ENCODE measurements at places on chromosomes 7 and 10.
A peak's percentile ranks its signal among the peaks of the same experiment; 100 is the strongest.

GRCh38 chr10:5760515-5760914 lies 52.7 kb downstream of the GDI2 start:
- no peak for DNase-seq

GRCh38 chr7:140989068-140989467 lies 25.7 kb downstream of the MRPS33 start:
- DNase-seq, result peak; percentile 14

DNA sequence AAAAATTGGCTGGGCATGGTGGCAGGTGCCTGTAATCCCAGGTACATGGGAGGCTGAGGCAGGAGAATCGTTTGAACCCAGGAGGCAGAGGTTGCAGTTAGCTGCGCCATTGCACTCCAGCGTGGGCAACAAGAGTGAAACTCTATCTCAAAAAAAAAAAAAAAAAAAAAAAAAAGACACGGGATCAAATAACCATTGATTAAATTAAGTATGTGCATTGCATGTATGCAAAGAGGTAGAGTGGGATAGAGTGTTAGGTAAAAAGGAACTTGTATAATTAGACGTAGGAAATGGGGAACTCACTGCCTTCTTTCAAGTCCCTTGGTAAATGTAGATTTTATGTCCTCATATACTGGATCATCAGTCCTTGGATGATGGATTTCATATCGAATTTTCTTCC lies 13.1 kb downstream of the VCL start:
- DNase-seq, result peak; percentile 25

GRCh38 chr7:156857757-156858156 lies 35.2 kb downstream of the LMBR1 start:
- DNase-seq, result no peak

DNA sequence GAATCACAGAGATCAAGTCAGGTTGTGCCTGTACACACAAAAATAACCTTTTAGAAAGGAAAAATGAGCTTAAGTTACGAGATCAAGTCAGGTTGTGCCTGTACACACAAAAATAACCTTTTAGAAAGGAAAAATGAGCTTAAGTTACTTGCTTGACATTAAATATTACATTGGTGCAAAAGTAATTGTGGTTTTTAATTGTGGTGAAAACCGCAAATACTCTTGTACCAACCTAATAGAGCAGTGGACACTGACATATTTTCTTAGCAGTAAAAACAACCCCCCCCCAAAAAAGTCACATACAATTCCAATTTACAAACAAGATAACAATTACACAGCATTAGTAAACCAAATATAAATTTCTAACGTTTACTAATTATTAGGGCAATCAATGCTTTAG lies 595.6 kb downstream of the GRM8 start:
- DNase-seq, result no peak

DNA sequence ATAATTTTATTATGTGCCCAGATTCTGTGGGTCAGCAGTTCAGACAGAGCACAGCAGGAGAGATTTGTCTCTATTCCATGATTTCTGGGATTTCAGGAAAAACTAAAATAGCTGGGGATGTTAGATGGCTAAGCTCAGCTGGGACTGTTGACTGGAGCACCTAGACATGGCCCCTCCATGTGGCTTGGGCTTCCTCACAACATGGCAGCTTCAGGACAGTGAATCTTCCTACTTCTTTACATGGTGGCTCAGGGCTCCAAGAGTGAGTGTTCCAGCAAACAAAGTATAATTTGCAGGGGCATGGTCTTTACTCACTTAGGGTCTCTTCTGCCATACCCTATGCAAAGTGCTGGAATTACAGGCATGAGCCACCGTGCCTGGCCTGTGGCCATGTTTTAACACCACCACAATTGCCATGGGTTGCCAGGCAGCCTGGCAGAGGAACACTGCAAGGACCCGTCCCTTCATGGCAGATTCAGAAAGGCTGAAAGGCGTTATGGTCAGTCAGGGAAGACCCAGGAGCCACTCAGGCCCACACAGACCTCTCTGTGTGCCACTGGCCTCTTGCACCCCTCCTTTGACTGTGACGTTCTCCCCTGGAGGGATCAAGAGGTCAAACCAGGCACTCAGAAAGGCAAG lies 50.8 kb upstream of the ZMIZ1 start:
- no peak for DNase-seq

GRCh38 chr10:85657476-85658113 lies 709.0 kb downstream of the GRID1 start:
- no peak for DNase-seq

GRCh38 chr10:97149079-97149531 lies 36.7 kb downstream of the SLIT1 start:
- DNase-seq, result no peak

GRCh38 chr10:114507449-114507848 lies 103.1 kb upstream of the AFAP1L2 start:
- DNase-seq, result no peak

GRCh38 chr7:47241112-47242065 lies 340.5 kb downstream of the TNS3 start:
- no peak for DNase-seq

GRCh38 chr10:123517426-123517825 lies 148.7 kb upstream of the GPR26 start:
- DNase-seq, result no peak

DNA sequence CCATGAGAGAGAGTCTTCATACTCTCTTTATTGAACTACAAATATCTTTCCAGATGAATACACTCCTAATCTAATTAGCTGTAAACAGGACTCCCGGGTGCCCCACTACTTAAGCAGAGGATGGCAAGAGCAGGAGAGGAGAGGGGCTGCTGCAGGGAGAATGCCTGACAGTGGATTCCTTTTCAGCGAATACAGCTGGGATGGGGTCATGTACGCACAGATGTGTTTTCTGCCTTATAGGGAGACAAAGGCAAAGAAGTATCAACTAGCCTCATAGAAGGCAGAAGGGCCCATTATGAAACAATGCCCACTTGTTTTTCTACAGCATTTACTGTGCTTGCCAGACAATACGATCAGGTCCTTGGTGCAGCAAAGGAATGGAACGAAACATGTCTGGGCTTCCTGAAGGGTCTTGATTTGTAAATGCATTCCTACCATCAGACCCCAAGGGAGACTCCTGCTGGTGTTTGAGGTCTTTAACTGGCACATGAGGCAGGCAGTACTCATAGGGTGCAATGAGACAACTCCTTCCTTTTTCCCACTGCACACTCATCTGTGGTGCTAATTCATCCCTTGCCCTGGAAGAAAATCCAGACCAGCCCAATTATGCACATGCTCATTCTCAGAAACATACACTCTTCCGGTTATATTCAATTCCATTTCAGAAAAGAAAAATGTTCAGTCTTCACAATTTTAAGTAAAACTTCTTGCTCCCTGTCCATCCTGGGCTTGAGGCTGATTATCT lies 117.1 kb downstream of the AOAH start:
- no peak for DNase-seq

DNA sequence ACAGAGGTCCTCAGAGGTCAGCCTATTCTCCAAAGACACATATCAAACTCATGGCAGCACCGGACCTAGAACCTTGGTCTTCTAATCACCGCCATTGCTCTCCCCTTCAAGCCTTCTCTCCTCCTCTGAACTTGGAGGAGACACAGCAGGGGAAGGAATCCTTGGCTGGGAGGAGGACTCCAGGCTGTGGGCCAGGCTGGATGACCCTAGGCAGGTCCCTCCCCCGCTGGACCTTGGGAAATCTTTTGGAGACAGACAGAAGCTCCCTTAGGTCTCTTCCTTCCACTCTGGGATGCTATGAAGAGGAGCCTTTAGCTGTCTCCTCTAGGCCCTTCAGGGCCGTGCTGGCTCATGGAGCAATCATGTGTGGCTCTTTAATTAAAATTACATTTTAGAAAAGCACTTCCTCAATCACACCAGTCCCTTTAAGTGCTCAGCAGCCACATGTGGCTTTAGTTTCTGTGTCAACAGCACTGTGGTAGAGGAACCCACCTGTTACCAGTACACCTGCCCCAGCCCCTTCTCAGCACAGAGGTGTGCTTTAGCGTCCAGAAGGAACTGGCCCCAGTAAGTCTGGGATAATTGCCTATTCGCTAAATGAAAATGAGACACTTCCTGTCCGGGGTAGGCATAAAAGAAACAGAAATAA lies 238.2 kb downstream of the CELF2 start:
- DNase-seq, result no peak
